Adipocyte (in vitro differentiated cells): ENCODE measurements at places on chromosomes 2 and 18.

DNA sequence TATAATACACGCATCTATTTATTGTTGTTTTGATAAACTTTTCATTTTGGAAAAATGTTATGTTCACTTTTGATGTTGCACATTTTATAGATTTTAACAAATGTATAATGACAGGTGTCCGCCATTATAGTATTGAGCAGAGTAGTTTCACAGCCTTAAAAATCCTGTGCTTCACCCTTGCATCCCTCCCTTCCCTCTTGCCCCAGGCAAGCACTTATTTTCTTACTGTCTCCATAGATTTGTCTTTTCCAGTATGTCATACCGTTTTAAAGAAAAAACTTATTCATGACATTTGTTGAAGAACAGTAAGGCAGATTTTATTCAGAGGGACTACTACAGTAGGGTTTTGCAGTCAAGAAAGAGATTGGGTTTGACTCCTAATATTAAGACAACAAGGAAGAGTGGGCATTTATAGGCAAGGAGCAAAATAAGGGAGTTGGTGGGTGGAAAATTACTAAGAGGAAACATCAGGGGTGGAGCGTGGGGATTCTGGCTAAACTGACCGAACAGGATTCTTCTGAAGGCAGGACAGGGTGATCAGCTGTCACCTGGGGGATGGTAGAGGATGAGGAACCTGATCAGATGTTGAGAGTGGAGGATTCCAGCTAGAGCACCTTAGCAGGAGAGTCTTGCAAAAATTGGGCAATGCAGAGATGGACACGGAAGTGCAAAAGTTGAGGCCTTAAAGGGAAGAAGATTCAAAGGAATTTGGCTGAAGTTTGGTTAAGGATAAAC lies 108.8 kb downstream of the NCK2 start:
- no peak for DNase-seq

DNA sequence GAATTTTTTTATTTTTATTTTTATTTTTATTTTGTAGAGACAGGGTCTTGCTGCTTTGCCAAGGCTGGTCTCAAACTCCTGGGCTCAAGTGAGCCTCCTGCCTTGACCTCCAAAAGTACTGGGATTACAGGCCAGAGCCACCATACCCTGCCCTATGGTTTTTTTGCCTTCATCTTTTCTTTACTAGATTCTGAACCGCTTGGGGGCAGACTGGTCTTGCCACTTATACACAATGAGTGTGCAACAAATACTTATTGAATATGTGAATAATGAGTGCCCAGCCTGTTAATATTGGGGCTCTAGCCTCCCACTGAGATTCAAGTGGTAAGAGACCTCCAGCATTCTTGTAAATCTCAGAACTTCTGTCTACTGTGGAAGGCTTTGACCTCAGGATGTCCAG lies 3.9 kb downstream of the NCK2 start:
- no peak for DNase-seq

DNA sequence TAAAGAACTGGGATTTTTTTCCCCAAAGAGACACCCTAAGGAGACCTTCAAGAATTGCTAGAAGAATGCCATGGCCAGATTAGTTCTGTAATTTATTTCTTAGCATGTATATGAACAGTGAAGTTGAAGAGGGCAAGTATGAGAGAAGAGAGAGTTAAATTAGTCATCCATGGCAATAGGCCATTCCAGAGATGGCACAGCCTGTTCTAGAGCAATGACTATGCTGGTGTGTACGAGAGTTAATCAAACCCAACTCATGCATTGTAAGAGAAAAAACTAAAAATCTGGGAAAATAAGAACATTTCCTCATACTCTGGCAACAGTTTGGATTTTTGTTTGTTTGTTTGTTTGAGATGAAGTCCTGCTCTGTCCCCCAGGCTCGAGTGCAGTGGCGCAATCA lies 112.1 kb upstream of the PIK3C3 start:
- DNase-seq, result peak; percentile 41

DNA sequence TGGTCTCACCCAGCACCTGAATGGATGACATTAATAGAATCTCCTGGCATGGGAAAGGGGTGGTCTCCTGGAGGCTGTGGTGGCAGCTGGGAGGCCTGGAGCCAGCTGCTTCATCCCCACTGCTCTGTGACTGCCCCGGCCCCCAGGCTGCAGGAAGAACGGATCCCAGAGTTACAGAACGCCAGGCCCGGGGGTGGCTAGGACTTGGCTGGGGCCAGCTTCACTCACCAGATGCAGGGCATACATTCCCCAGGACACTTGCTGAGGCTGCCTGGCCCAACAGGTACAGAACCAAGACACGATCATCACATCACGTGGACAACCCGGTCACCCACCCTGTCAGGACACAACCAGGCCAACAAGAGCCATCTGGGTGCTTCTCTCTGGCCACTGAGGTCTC lies 178.6 kb upstream of the SALL3 start:
- no peak for DNase-seq

DNA sequence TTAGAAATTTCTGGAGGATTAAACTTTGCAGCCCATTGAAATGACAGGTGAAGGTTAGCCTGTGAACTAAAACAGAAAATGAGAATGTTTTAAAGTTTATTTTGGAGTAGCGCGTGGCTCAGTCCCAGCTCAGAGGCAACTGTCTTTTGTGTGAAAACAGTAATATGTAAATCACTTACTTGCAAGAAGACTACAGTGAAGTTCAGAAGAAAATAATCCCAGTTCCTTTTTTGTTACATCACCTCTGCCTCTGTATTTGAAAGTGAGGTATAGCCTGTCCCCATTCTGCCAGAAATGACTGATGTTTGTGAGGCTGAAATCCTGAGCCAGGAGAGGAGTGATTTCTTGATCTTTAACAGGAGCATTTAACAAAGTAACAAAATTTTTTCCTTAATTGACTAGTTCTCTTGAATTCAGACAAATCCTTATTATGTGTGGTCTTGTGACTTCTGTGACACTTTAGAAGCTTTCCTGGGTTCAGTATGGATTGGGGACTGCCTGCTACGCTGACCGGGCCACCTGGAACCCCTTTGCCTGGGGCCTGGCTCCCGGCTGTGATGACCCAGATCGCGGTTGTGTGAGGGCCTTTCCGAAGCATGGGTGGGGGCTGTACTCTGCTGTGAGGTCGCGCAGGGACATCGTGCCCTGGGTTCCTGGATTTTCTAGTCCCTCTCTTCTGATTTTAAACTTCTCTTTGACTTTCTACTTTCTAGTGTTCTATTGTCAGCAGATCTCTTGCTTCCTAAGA lies 24.3 kb downstream of the TRAPPC12 start:
- DNase-seq, result no peak

DNA sequence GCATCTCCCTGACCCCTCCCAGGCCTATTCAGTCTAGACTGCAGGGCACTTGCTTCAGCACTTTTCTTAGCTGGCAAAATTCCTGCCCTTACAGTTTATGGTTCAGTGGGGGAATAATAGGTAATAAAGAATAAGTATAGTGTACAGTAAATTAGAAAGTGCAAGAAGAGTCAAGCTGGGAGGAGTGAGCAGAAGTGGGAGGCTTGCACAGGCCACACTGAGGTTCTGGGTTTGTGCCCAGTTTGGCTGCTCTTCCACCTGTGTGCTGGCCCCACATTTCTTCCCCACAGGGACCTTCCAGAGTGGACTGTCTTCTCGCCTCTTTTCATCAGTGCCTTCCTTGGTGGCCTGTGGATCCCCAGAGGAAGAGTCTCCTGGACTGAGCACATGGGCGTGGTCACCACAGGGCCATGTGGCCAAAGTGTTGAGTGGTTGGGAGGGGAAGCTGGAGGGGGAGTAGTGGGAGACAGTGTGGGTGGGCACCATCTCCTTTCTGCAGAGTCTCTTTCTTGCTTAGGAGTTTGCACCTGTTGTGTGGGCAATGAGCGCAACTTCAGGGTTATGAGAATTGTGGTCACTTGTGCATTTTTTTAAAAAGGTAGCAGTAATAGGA lies 128.6 kb upstream of the ZSWIM2 start:
- no peak for DNase-seq

- DNase-seq, result peak; percentile 19
Measured at GRCh38 chr2:174335988-174336500, 1.3 kb downstream of the SP9 start.

- peak; percentile 75 for DNase-seq
Measured at GRCh38 chr2:96869822-96870625, at the start of gene SEMA4C. SEMA4C (minus strand) TSS chr2:96870080; CDS start chr2:96867886, 2,194 bp downstream.

DNA sequence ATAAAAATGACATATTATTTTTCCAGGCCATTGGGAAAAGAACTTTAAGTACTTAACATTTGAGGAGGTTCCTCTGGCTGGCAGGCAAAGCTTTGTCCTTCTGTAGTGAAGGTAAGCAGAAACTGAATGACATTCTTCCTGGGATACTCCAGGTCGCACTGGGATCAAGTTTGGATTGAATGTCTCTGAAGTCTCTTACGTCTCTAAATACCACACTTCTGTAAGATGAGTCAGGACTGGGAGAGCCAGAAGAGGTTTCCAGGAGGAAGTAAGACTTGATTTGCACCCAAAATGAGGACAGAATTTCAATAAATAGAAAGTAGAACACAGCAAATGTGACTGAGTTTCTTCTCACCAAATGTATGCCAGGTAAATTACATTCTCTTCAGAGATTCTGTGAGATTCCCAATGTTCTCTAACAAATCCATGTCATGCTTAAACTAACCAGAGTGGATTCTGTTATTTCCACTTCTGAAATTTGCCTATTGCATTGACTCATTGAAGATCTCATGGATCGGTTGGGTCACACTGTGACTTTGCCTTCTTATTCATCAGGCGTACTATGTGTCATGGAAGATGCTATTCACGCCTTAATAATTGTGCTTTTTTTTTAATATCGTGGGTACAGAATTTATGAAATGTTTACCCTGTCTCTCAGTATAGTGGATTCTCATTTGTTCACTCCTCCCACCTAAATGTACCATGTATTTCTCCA lies 25.5 kb upstream of the VIT start:
- no peak for DNase-seq

DNA sequence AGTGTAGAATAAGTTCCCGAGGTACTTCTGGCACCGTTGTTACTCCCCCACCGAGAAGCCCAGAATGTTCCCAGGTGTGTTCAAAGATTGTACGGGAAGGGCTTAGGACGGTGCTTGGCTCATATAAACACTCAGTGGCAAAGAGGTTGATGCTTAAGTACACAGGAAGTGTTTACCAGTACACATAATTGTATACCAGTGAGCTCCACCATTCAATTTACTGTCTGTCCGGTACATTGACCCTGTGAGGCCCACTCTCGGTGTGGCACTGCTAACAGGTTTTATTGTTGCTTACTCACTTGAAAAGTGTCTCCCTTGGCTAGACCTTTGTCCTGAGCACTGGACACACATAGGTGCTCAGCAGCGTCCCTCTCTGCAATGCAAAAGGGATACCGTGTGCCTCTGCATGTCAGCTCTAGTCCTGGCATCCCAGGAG lies 191.0 kb downstream of the NEDD4L start:
- no peak for DNase-seq

DNA sequence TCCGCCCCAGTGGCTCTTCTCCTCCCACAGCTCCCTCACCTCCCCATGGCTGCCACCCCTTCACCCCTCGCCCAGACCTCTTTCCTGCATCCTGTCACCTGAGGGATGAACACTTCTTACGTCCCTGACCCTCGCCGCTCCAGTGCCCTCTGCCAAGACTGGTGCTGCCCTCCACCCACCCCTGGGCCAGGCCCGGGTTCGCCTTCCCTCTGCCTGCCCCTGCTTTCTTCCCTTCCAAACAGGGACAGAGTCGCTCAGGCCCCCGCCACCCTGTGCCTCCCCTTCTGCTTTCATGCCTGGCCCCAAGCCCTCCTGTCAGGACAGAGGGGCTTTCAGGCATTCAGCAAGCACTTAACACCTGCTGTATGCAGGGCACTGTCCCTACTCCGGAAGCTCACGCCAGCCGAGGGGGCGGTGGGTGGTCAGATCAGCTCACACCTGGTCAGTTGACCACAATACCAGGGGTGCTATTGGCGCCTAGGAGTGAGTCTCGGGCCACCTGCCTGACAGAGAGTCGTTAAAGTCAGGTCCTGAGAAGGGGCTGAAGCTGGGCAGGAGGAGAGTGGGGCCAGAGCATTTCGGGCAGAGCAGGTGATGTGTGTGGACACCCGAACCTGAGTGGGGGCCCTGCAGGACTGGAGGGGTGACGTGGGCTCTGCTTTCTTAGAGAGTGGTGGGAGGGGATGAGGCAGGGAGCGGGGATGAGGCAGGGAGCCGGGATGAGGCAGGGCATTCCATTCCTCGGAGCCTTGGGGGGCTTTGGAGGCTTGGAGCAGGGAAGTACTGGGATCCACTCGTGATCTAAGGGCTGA lies 26.0 kb upstream of the HPCAL1 start:
- no peak for DNase-seq

GRCh38 chr18:26482569-26482968 lies 65.8 kb downstream of the KCTD1 start:
- no peak for DNase-seq

GRCh38 chr18:57353137-57353939 lies 981 bp downstream of the ST8SIA3 start:
- DNase-seq, result no peak

- no peak for DNase-seq
Measured at GRCh38 chr2:167764772-167765341, 482.5 kb downstream of the STK39 start.

DNA sequence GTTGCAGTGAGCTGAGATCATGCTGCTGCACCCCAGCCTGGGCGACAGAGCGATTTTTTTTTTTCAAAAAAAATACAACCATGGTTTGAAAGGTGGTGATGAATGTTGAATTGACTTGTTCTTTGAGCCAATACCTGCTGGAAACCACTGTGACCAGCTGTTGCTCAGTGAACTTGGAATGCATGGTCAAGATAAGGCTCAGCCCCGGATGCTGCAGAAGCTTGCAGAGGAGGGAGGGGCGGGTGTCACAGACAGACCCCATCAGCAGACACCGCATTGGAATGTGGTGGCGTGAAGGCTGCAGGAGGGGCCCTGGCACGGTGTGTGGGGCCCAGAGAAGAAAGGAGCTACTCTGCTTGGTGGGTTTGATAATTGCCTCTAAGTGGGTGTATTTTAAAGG lies 91.6 kb downstream of the ITGB1BP1 start:
- DNase-seq, result no peak

GRCh38 chr2:217379807-217380206 lies 519.9 kb upstream of the TNP1 start:
- DNase-seq, result no peak

DNA sequence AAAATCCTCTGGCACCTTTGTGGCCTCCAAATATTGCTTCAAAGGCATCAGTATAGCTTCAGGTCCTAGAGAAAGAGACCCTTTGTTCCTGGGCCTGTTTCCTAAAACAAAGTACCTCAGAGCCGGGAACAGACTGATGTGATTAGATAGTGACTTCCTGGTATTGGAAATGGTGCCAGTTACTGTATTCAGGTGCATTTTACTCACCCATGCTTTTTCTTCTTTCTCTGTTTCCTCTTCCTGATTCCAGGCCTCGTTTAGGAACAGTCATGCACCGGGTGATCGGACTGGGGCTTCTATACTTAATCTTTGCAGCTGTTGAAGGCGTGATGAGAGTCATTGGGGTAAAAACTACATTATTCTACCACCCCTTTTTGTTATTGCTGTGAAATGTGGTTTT lies 34.3 kb downstream of the TMEM87B start:
- DNase-seq, result no peak

DNA sequence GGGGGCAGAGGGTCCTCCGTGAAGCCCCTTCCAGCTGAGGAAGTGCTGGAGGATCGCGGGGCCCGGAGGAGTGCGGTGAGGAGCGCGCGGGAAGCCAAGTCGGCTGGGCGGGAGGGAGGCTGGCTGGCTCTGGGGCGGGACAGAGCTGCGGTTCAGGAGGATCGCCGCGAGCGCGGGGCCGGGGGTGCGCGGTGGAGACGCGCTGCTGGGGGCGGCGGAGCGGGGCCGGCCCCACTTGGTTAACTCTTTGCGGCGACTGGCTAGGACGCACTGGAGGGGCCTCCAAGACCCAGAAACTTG lies 464 bp downstream of the CYBRD1 start:
- DNase-seq, result peak; percentile 73
